ENCODE measurements at places on chromosomes 1 and 21. TPM values are rescaled to one million over a fixed set of nuclear protein-coding genes. Genes with fewer than 3 reads are reported as not detected.

GATAD2B gene
- total RNA-seq = 11.3 TPM

STIL gene
- total RNA-seq = 3.9 TPM

ANKRD35 gene
- 3.9 TPM for total RNA-seq

TENT5C gene
- total RNA-seq = 0.45 TPM

ITLN2 gene
- 3.8 TPM for total RNA-seq

FOXD3 gene
- not detected for total RNA-seq

CFAP126 gene
- not detected for total RNA-seq

MNDA gene
- not detected for total RNA-seq

OPRD1 gene
- total RNA-seq = not detected

CHI3L2 gene
- total RNA-seq = 10.5 TPM

NBPF4 gene
- not detected for total RNA-seq

CFHR3 gene
- not detected for total RNA-seq

LCE1D gene
- total RNA-seq = not detected

PRKAB2 gene
- total RNA-seq = 16.3 TPM

LDLRAP1 gene
- 5.3 TPM for total RNA-seq

GBP7 gene
- not detected for total RNA-seq

HPDL gene
- total RNA-seq = 1.4 TPM

CR1 gene
- not detected for total RNA-seq

SASS6 gene
- 0.74 TPM for total RNA-seq

AGBL4 gene
- not detected for total RNA-seq

SPRR2B gene
- total RNA-seq = not detected

UBE2U gene
- total RNA-seq = not detected

SGIP1 gene
- total RNA-seq = 2.1 TPM

EFNA1 gene
- 0.16 TPM for total RNA-seq

INSRR gene
- not detected for total RNA-seq

FAM3B gene
- total RNA-seq = not detected

KRTAP8-1 gene
- not detected for total RNA-seq

MAEL gene
- total RNA-seq = not detected

FCGR1A gene
- not detected for total RNA-seq

G0S2 gene
- total RNA-seq = 146 TPM

Measured in fibroblast of the aortic adventitia (primary cell).